Osteoblast (primary cell): ENCODE measurements at places on chromosomes 11 and 22. TPM values are rescaled to one million over a fixed set of nuclear protein-coding genes. Genes with fewer than 3 reads are reported as not detected.
A peak's percentile ranks its signal among the peaks of the same experiment; 100 is the strongest.

- no peaks in the 10 kb centered on the region for H3K27me3 ChIP-seq
- H3K4me3 ChIP-seq, result no peak overlapping the region
- H3K27ac ChIP-seq, result no peak overlapping the region
- no peak for DNase-seq
- no peaks in the 10 kb centered on the region for H3K4me1 ChIP-seq
- H3K36me3 ChIP-seq, result no peaks in the 10 kb centered on the region
These were observed 867.1 kb downstream of the BRD1 start for GRCh38 chr22:48960576-48960975.

GRCh38 chr11:10716122-10716521 is 22.6 kb upstream of the IRAG1 start:
- H3K27ac ChIP-seq, result no peak overlapping the region
- no peak for DNase-seq
- H3K27me3 ChIP-seq, result peaks cover 16% of the 10 kb centered on the region

- H3K27ac ChIP-seq, result no peak overlapping the region
- H3K4me3 ChIP-seq, result no peak overlapping the region
- H3K36me3 ChIP-seq, result no peaks in the 10 kb centered on the region
- DNase-seq, result peak; percentile 38
- H3K27me3 ChIP-seq, result no peaks in the 10 kb centered on the region
These were observed 406.0 kb downstream of the TBC1D22A start for GRCh38 chr22:47168441-47168840.

DNA sequence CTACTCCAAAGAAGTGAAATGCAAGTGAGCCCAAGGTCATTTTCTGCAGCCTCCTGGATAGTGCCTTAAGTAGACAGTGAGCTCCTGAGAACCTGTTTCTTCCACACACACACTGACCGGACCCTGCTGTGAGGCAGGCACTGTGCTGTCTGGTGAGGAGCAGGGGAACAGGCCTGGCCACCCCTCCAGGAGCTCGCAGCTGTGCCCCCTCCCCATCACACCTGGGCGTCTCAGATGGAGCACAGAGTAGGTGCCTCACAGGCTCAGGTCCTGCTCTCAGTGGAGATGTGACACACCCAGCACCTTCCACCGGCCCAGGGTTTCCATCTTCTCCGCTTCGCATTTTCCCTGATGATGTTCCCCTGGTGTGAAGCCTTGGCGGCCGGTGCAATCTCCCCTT is 174.9 kb downstream of the ST3GAL4 start:
- H3K27me3 ChIP-seq, result no peaks in the 10 kb centered on the region
- H3K4me1 ChIP-seq, result no peaks in the 10 kb centered on the region
- H3K27ac ChIP-seq, result no peak overlapping the region
- H3K36me3 ChIP-seq, result no peaks in the 10 kb centered on the region
- DNase-seq, result no peak
- H3K4me3 ChIP-seq, result no peak overlapping the region

- peaks cover 72% of the 10 kb centered on the region for H3K27me3 ChIP-seq
- H3K27ac ChIP-seq, result no peak overlapping the region
- peak overlapping the region; percentile 63 for H3K4me3 ChIP-seq
- no peaks in the 10 kb centered on the region for H3K4me1 ChIP-seq
- DNase-seq, result peak; percentile 90
- H3K36me3 ChIP-seq, result no peaks in the 10 kb centered on the region
These were observed 1.6 kb downstream of the SPTBN2 start for GRCh38 chr11:66727282-66728037.

DNA sequence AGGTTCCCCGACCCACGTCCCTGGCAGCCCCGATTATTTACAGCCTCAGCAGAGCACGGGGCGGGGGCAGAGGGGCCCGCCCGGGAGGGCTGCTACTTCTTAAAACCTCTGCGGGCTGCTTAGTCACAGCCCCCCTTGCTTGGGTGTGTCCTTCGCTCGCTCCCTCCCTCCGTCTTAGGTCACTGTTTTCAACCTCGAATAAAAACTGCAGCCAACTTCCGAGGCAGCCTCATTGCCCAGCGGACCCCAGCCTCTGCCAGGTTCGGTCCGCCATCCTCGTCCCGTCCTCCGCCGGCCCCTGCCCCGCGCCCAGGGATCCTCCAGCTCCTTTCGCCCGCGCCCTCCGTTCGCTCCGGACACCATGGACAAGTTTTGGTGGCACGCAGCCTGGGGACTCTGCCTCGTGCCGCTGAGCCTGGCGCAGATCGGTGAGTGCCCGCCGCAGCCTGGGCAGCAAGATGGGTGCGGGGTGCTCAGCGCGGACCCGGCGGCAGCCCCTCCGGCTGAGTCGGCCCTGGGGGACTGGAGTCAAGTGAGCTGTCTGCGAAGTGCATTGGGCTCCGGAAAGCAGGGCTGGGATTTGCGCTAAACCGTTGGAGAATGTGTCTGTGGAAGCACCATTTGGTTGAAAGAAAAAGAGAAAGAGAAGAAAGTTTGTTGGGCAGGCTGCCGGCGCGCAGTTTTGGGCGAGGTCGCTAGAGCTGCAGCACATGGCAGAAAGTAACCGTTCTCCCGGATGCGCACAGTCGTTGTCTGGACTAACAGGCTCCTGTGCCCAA is at the start of gene CD44:
Gene CD44, plus strand, starts transcription at position 229 of the 779 bp plus-strand sequence. Its CDS starts 133 bp downstream, at position 362.
- peaks cover 44% of the 10 kb centered on the region for H3K4me1 ChIP-seq
- H3K4me3 ChIP-seq, result peak within 1 kb of the TSS; percentile 93
- DNase-seq, result peak; percentile 96

Gene OR51A4
- total RNA-seq, result not detected in 2 replicates

Gene P2RX6
- total RNA-seq, result 3.2 and 5.1 TPM in 2 replicates

Gene CD151
- total RNA-seq, result 366 and 416 TPM in 2 replicates

GRCh38 chr11:118212131-118212725 is 12.6 kb downstream of the JAML start:
- no peak for DNase-seq
- peaks cover 53% of the 10 kb centered on the region for H3K27me3 ChIP-seq
- H3K27ac ChIP-seq, result no peak overlapping the region
- H3K36me3 ChIP-seq, result no peaks in the 10 kb centered on the region

Gene MS4A6E
- not detected in 2 replicates for total RNA-seq

Gene SLCO2B1
- under 0.01 and 0.72 TPM in 2 replicates for total RNA-seq

- peak; percentile 56 for DNase-seq
- H3K27ac ChIP-seq, result no peak overlapping the region
- no peak overlapping the region for H3K4me3 ChIP-seq
- H3K4me1 ChIP-seq, result no peaks in the 10 kb centered on the region
These were observed 13.6 kb upstream of the RNH1 start for GRCh38 chr11:520428-521176.

DNA sequence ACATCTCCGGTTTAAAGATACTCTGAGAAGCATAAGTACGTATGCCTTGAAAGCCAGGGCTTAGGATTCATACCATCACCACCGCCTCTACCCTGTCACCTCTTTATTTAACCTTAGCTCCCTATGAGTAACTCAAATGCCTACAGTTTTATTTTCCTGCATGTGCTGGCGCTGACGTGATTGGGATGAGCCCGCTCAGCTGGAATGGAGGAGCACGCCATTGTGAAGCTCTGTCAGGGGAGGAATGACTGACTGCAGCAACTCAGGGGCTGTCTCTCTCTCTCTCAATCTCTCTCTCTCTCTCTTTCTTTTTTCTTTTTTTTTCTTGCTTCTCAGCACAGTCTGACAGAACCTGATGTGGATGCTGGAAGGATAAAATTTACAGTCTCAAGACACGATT is 12.4 kb downstream of the CAVIN3 start:
- no peak overlapping the region for H3K4me3 ChIP-seq
- H3K27ac ChIP-seq, result peak overlapping the region; percentile 10
- no peaks in the 10 kb centered on the region for H3K36me3 ChIP-seq
- DNase-seq, result peak; percentile 85

DNA sequence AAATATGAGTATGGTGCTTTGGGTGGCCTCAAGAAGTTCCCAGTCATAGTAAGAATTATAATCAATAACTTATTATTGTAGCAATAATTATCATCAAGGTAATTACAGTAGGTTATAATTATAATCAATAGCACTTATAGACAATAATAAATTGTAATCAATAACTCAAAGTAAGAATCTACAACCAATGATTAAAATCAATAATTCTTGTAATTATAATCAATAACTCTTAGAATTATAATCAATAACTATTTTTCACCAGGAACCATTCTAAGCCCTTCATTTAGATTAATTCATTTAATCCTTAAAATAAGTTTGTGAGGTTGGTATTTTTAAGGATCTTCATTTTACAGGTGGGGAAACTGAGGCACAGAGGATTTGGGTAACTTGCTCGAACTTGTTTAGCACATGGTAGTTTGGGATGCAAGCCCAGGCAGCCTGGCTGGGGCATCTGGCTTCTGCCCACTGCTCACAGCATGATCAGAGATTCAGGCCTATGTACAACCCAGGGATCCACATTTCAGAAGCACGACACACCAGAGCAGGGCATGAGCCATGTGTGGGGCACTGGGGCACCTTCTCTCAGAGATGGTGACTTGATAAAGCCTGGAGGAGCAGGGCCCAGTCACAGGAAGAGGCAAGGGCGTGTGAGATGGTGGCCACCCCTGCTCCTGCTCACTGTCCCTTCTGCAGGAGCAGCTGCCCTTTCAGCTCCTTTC is 46.6 kb downstream of the SLC1A2 start:
- H3K27ac ChIP-seq, result no peak overlapping the region
- no peak for DNase-seq

- DNase-seq, result no peak
- no peak overlapping the region for H3K4me3 ChIP-seq
- peaks cover 22% of the 10 kb centered on the region for H3K36me3 ChIP-seq
- H3K27ac ChIP-seq, result peak overlapping the region; percentile 34
These were observed 17.2 kb upstream of the CD59 start for GRCh38 chr11:33753304-33753967.

Gene SNX32
- total RNA-seq, result 1.1 and 1.5 TPM in 2 replicates

- H3K4me1 ChIP-seq, result no peaks in the 10 kb centered on the region
- no peak for DNase-seq
- H3K27ac ChIP-seq, result no peak overlapping the region
- no peak overlapping the region for H3K4me3 ChIP-seq
These were observed 24.8 kb upstream of the CLDN5 start for GRCh38 chr22:19548964-19549363.

GRCh38 chr11:19316434-19316833 is 75.7 kb upstream of the E2F8 start:
- H3K4me1 ChIP-seq, result no peaks in the 10 kb centered on the region
- no peak overlapping the region for H3K27ac ChIP-seq
- H3K4me3 ChIP-seq, result no peak overlapping the region
- H3K36me3 ChIP-seq, result no peaks in the 10 kb centered on the region
- no peak for DNase-seq
- peaks cover 22% of the 10 kb centered on the region for H3K27me3 ChIP-seq

Gene CASP5
- 0.36 TPM in 1 of 2 replicates, not detected in the other for total RNA-seq

Gene LYVE1
- not detected in 2 replicates for total RNA-seq
